Stimulated activated CD4-positive, alpha-beta T cell treated with anti-CD3 and anti-CD28 coated beads, Interleukin-1b, Interleukin-23, amount 100 ng/mL, for 4 hours (primary cell): ENCODE measurements at places on chromosomes 11 and 22.

- peak; percentile 23 for DNase-seq
Observed at GRCh38 chr11:79493555-79494171, 52.8 kb upstream of the TENM4 start.

DNA sequence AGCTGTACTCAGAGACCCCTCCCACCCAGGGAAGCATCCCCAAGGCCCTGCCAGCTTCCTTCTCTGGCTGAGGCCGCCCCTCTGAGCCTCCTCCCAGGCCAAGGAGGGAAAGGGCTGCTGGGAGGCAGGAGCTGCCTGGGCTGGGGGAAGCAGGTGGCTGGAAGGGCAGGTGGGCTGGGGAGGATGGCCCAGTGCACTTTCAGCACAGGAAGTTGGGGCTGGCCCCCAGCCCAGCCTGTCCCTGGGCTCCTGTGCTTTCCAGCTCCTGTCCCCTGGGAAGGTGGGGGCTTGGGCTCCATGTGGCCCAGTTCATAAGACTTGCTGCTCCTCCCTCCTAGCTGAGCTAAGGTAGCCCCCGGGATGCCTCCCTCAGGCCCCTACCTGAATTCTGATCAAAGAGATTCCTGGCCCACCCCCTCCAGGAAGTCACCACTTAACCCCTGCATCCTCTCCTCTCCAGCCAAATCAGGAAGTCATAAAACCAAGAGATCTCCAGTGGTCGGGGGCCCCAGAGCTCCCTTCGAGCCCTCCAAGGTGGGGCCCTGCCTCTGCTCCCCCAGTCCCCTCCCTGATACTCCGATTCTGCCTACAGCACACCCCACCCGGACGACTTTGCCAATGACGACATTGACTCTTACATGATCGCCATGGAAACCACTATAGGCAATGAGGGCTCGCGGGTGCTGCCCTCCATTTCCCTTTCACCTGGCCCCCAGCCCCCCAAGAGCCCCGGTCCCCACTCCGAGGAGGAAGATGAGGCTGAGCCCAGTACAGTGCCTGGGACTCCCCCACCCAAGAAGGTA, 4.9 kb downstream of the PPP1CA start:
- no peak for DNase-seq

GRCh38 chr22:37244114-37244921, at the start of gene RAC2:
TSS of gene RAC2 (minus strand) at chr22:37244269. CDS start at chr22:37244148, 121 bp downstream.
- peak; percentile 82 for DNase-seq

DNA sequence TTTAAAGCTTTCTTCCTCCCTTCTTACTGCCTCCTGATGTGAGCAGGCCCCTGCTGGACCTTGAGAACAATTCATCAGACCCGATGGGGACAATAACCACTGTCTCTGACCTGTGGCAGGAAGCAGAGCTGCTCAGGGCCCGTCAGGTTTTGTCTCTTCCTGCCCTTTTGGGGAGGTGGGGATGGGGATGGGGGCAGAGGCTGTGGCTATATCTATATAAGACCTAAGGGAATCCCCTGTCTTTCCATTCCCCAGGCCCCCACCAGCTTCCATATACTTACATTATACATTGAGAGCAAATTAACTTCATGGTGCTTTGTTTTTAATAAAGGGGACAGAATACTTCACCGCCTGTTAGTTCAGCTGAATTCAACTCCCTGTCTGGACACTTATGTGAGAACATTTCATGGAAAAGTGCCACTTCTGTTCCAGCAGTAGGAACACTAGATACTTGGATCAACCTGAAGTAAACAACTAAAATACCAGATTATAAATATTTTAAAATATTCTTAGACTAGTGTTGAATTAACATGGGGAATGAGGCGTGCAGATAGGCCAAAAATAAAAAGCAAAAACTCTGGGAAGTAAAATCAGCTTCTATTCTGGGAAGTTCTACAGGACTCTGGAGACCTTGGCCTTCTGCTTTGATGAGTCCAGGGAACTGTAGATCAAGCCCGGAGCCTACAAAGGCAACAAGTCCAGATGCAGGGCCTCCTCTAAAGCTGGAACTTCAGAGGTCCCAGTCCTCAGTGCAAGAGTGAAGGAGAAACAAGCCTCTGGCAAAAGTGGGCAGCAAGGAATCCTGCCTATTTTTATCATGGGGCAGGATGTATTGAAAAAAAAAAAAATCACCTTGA, 11.1 kb downstream of the ZP1 start:
- no peak for DNase-seq

DNA sequence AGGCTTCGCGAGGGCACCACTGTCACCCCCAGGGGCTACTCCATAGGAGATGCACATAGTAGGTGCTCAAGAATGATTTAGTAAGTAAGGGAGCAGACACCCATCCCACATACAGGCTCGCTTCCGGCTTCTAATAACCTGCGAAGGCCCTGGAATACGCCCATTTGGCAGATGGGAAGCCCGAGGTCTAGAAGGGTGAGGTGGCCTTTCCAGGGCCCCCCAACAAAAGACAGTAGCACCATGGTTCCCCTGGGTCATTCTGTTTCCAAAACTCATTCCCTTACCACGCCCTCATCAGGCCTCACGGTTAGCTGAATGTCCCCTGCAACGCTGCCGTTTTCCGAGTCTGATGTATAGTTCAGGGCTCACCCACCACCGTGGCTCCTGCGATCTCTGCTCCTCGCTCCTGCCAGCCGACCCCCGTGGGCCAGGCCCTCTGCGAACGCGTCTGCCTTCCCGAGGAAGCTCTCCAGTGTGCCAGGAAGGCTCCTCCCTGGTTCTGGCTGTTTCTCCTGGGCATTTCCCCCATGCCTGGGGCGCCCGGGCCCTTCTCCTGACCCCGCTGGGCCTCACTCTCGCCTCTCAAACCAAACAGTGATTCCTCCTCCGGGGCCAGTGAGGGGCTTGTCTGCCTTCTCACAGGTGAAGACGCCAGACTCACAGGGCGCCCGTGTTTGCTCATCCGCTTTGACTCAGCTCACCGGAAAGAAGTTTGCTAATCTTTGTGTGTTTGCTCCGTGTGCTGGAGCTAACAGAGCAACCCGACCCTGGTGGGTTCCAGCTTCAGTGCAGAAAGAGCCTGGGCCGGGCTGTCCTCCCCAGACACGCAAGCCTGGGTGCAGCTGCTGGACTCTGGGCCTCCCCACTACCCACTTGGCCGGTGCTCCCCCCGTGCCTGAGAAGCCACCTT, 86.6 kb downstream of the RTL6 start:
- DNase-seq: no peak

DNA sequence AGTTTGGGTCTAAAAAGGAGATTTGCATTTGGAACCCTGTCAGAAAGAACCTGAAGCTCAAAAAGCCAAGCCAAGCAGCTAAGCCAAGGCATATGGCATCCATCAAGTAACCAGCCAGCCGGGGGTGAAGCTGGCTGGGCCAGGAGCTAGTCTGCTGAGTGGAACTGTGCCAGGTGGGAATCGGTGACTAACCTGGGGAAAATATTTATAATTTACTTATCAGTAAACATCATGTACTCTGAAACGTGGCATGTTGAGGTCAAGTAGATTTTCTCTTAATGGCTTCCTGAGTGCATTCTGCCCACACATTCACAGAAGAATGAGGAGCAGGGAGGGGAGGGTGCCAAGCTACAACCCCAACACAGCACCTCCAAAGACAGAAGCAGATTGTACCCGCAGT, 70.5 kb upstream of the SESN3 start:
- no peak for DNase-seq

DNA sequence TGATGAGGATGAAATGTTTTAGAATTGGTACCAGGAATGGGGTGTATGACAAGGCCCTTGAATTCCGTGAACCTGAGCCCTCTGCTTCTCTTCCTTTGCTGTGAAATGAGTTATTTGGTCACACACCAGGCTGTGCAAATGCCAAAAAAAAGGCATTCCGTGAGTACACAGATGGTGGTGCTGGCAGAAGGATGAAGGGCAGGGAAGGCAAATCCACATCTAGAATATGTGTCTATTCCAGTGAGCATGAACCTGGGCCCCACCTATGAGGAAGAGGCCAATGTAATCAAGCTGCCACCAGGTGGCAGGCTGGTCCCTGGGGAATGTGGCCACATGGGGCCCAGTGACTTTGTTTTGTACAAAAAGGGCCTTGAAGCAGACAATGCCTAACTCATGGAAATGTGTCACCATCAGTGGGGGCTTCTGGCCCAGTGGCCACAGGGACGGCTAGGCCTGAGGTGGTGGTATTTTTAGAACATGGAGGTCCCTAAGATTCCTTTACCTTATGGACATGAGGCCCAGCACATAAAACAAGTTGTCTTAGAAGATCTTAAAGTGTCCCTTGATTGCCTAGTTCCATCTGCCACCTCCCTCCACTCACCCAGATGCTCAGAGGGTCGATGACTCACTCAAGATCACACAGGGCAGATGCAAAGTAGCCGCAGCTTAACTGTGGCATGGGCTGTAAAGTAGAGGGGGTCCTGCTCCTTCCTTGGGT, 3.9 kb upstream of the RNF215 start:
- DNase-seq: peak; percentile 68

DNA sequence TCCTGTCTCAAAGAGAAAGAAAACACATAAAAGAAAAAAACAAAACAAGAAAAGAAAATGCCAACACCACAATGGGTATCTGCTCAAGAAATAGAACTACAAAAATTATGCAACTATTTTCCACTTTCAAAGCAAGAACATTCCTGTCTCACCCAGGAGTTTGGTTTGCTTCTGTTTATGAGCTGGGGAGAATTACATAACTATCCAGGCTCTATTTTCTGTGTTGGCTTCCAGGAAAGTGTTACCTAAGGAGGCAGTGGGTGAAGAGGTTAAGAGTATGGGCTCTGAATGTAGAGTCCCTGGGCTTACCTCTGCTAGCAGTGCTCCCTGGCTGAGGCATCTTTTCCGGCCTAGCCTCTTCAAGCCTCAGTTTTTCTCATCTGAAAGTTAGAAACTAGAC, 426.7 kb downstream of the MIAT start:
- no peak for DNase-seq

GRCh38 chr11:45615182-45615792, 50.1 kb downstream of the CHST1 start:
- no peak for DNase-seq

DNA sequence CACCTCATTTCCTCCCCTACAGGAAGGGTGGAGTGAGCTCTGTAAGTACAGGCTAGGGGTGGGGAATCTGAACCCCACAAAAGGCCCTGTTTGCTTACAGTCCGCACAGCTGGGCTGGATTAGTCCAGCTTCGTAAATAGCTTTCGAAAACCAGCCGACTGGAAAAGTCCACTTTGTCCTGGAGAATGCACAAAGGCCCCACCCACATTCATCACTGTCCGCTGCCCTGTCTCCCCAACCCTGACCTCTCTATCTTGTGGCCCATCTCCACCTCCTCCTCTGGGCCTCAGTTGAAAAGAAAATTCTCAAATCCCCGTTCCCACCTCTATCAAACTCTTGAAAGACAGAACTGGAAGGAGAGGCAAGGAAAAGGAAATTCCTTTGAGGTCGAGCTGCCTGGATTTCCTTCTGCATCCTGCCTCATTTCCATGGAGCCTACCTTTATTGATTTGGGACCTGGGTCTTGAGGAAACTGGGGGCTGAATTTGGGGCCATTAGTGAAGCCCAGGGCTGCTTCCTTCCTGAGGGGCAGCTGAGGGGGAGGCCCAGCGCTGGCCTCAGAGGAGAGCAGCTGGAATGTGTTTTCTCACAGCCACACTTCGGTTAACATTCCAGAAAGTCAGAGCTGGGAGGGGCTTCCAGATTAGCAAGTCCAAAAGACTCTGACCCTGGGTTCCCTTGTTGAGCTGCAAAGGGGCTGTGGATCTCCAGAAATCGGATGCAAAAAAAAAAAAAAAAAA, 147.6 kb downstream of the FBXO7 start:
- no peak for DNase-seq
